Sciatic nerve (tissue), 2 donors: ENCODE measurements at places on chromosomes 3 and 15.

- no peak for DNase-seq
Measured at GRCh38 chr3:40996382-40996781, 202.9 kb upstream of the CTNNB1 start.

- DNase-seq: peak; percentile 72
Measured at GRCh38 chr3:52245322-52246263, at the start of gene PPM1M. TSS of gene PPM1M (plus strand) at chr3:52245759. CDS start at chr3:52245825, 66 bp downstream.

DNA sequence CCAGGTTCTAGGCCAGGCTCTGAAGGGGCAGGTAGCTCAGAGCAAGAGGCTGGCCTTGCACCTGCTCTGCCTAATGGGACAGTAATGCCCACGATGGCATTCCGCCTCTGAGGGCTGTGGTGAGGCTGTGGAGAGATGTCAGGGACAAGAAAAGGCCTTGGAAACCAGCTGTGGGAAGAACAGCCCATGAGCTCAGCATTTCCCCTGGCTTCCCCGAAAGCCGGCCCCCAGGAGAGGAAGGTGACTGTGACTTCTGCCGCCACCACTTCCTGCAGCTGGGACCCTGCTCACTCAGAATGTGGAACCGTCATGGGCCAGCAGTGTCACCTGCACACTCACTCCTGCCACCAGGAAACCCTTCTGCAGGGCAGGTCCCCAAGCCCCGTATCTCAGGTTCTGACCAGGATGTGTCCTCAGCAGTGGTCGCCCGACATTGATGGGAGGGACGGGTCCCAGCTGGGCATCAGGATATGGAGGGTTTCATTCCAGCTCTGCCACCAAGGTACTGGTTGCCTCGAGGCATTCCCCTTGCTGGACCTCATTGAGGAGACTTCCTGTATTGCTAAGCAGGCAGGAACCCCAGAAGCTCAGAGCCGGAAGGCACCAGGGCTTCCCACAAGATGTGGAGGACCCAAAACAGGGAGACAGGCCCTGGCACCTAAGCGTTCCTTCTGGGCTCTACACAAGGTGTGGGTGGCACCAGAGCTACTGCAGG lies 30.7 kb downstream of the SEMA7A start:
- no peak for DNase-seq

- peak; percentile 22 for DNase-seq
Measured at GRCh38 chr15:89502867-89503595, 6.6 kb upstream of the RHCG start.

GRCh38 chr3:41819236-41819635 lies 142.7 kb downstream of the ULK4 start:
- DNase-seq: no peak

DNA sequence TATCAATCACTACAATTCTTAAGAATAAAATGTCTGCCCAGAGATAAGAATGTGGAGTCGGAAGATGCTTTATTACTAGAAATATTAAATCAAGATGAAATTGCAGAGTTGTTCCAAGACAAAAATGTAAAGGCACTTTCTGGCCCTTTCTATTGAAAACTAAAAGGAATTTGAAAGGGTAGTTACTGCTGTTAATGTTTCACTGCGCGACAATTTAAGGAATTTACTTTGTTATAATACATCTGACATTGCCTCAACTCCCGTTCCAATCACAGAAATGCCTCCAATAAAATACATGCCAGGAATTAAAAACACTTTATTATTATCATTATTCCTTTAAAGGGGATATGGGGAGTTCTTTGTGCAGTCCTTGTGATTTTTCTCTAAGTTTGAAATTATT lies 26.4 kb downstream of the RSL24D1 start:
- DNase-seq: no peak

- no peak for DNase-seq
Measured at GRCh38 chr3:141878817-141879216, 2.4 kb downstream of the ATP1B3 start.

- no peak for DNase-seq
Measured at GRCh38 chr15:48426044-48426443, 94.8 kb downstream of the DUT start.

- no peak for DNase-seq
Measured at GRCh38 chr3:99562138-99562537, 76.3 kb upstream of the COL8A1 start.

DNA sequence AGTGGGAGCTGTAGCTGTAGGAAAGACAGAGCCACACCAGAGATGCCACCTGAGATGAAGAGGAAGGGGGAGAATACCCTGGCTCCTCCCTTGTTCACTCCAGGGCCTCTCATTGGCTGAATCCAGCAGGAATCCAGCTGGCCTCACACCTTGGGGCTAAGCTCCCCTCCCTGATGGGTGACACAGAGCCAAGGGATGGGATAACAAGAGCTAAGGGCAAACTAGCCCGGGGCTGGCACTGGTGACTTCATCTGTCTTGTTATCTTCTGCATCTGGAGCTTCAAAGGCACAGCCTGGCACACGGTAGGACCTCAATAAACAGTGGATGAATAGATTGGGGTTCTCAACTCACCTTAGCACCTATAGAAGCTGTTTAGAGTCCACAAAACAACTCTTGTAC lies 13.8 kb upstream of the GATA2 start:
- no peak for DNase-seq

DNA sequence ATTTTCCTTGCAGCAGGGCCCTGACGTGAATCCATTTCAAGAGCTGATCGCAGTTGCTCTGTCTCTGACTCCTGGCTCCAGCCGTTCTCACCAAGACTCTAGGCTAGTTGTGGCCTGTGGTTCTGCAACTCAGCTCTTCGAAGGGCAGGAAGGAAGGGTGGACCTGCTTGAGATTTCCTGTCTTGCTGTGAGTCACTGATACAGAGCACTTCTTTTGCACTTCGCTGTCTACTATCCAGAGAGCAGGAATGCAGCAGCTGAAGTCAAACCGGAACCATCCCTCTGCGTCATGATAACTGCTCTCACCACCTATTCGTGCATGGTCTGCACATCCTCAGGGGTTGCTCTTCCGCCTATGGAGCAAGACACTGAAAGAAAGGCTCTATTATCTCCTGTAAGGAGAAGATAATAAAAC lies 59.7 kb downstream of the RAP2B start:
- DNase-seq: peak; percentile 63

DNA sequence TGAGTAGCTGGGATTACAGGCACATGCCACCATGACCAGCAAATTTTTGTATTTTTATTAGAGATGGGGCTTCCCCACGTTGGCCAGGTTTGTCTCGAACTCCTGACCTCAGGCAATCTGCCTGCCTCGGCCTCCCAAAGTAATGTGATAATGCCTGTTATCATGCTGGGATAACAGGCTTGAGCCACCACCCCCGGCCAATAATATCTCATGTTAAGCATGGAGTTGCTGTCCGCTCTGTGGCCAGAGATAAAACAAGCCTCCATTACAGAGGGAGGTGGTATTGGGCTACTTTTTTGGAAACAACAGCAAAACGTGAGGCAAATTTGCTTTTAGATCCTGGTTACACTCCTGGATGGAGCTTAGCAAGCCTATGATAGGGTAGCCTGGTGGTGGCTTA lies 32.9 kb upstream of the ALG1L2 start:
- no peak for DNase-seq

DNA sequence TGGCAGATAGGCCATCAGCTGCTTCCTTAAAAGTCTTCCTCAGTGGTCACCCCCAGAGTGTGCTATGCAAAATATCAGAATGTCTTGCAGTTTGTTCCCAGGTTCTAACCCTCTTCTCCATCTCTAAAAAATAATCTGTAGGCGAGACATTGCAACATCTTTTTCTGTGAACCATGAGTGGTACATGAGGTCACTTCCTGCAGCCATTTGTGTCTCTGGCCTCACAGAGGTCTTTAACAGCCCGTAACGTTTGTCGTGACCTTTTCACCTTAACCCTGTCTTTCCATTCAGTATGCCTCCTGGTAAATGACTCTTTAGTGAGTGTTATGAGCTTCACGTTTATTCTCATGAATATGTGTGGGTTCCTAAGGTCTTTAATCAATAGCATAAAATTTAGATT lies 145.4 kb downstream of the KLHL25 start:
- DNase-seq: no peak

DNA sequence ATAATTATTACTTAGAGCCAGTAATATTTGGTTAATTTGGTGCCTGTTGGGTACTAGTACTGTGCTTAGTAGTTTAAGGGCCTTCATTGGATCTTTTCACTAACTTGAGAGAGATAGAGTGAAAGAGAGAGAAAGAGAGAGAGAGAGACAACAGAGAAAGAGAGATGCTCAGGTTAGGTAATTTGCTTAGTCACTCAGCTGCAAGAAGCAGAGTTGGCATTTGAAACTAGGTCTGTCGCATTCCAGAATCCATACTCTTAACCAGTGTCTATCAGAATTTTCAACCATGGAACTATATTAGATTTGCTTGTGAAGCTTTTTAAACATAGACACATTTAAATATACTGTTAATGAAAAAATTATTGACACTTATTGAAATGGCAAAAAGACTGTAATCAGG lies 31.1 kb upstream of the NUDT16 start:
- no peak for DNase-seq

DNA sequence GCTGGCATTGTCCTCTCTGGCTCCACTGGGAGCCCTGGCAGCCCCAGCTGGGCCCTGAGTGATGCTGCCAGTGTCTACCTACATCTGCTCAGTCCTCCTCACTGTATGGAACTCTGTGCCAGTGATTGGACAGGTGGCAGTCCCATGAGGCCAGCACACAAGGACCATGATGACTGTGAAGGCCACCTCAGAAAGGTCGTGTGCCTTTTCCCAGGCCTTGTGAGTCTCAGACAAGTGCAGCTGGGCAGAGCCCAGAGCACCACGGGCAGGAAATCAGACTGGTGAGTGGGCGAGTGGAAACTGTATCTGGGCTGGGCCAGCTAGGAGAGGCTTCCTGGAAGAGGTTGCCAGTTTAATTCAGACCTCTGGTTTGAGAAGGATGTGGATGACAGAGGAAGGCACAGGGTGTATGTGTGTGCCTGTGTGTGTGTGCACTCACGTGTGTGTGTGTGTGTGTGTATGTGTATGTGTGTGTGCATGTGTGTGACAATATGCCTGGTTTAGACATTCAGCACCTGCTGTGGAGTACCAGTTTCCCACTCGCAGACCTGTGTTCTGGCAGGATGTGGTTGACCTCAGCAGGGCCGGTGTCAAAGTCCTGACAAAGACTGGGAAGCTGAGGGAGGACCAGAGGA lies 7.0 kb downstream of the MAPKAPK3 start:
- no peak for DNase-seq

- DNase-seq: no peak
Measured at GRCh38 chr15:44883199-44883877, 73.1 kb upstream of the TERB2 start.

- DNase-seq: no peak
Measured at GRCh38 chr3:7669641-7670040, 808.7 kb downstream of the GRM7 start.

DNA sequence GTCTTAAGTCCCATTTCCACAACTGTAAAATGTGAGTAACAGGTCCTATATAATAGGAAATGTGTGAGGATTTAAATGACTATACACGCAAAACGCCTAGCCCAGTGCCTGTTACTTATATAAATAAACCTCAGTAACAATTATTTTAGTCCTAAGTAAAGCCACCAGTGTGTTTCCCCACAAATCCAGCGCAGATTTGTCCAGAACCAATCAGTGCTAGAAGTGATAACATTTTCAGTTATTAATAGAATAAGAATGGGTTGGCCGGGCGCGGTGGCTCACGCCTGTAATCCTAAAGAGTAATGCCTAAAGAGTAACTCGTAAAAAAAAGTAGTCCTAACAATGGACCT lies 561 bp downstream of the RPAP1 start:
- DNase-seq: no peak

DNA sequence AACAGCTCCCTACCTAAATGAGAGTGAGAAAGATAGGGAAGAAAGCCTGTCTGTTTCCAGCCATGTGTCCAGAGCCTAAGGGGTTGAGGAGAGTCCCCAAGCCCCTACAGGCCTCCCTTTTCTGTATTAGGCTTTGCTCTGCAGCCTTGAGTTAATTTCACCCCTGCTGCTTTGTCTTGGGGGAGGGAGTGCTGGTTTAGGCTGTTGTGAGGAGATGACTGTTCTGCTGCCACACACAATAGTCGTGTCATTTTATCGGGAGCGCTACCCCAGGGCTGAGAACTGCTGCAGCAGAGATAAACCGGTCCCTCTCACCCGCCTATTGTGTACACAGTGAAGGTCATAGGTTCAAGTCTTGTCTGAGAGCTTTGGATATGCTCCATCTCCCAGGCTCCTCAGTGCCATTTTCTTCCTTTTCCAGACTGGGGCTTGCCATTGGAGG lies 1.4 kb downstream of the ZNF609 start:
- DNase-seq: no peak

GRCh38 chr15:78195735-78196201 lies 38.6 kb downstream of the ACSBG1 start:
- peak; percentile 45 for DNase-seq

DNA sequence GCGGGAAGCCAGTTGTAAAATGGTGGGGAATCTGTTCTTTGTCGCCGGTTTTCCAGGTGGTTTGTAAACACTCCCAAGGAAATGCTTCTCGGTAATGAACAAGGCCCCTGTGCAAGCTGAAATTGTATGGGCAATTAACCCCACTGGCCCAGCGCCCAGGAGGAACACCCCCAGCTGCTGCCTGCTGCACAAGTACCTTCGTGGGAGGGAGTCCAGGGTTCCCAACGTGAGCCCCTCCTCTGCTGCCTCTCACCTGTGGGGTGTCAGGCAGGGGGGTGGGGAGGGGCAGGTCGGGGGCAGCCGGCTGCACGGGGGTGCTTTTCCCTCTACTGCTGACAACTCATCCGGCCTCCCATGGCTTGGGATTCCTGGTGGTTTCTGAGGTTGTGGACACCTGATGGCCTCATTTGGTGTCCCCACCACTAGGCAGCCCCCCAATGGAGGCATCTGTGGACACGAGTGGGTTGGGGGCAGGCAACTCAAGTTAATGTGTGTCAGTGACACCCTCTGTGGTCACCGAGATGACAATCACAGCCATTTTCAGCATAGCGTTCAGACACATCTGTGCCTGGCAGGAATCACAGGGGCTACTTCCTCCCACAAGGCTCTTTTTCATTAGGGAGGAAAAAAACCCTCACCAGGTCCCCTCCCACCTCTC lies 35.6 kb upstream of the PRR23E start:
- no peak for DNase-seq

DNA sequence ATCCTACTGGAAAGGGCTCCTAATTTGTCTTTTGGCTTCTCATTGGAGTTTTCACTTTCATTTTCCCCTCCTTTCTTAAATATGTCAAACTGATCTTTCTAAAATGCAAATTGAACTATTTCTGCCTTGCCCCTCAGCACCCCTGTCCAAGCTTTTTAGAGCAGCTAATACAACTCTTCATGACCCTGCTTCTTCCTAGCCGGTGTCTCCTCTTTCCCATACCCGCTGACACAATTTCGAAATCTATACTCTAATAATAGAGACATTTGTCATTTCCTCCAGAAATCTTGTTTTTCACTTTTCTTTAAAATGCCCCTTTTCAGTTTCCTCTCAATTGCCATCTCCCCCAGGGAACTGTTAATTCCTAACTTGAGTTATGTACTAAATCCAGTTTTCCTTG lies 2.9 kb upstream of the EPHA3 start:
- DNase-seq: no peak
